NCI-H1930 (cell line): ENCODE measurements at places on chromosomes 3 and 15.

DNA sequence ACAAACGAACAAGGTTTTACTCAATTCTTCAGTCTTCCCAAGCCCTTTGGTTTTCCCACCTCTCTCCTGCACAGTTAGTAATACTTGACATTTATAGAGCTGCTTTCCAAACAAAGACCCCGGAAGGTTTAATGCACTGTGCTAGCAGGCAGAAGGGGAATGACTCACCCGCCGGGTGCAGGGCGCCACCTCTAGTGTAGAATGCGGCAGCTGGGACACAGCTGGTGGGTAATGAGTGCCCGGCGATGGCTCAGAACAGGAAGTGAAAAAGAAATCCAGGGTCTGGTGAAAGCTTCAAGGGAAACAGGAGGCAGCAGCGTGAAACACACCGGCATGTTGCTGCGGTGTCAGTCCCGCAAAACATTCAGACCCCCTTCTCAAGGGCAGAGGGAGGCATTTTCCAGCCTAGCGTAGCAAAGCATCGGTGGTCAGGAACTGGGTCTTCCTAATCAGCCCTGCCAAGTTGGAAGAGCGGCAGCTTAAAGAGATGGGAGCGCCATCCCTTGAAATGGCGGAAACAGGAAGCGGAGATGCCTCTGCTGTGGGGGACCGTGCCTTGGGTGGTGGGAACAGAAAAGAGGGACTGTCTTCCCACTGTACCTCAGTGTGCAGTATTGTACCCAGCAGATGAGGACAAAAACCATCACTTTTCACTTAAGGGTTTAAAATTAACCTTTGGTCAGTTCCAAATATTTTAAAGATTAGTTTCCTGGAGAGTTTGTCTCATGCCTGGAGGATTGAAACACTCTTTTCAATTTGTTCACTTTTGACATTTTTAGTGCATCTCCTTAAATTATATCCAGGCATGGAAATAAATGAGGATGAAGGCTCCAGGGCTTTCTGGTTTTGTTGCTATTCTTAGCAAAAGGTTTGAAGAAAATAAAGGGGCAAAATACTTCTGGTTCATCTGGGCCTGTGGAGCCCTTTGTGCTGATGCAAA, 160.7 kb upstream of the MCTP2 start:
- DNase-seq = no peak

DNA sequence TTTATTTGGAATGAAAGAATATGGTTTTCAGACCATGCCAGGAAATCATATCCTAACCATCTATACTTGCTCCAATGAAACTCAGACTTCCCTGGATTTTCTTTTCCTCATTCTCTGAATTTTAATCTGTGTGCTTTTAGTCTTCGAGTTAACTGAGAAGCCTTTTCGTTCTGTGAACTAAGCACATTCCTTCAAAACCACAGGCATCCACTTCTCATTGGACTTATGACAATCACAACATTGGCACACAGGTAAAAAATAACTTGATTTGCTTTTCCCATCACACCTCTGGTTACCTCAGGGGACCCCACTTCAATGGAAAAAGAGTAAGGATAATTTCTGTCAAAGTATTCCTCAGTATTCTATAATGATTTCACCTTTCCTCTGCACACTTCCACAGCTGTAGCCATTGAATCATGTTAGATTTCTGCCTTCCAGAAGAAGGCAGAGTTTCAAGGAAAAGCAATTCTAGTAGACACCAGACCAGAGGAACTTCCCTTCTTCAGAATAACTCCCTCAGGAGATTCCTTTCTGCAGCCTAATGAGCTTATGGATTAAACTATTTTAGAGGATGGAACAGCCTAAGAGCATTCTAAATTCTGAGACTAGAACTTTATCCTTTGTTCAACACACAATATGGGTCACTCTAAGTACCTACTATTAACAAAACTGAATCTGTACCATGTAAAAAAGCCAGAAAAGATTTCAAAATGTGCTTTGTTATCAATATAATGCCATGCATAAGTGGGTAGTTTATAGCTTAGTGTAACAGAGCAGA, 15.9 kb downstream of the COMMD2 start:
- DNase-seq = no peak

DNA sequence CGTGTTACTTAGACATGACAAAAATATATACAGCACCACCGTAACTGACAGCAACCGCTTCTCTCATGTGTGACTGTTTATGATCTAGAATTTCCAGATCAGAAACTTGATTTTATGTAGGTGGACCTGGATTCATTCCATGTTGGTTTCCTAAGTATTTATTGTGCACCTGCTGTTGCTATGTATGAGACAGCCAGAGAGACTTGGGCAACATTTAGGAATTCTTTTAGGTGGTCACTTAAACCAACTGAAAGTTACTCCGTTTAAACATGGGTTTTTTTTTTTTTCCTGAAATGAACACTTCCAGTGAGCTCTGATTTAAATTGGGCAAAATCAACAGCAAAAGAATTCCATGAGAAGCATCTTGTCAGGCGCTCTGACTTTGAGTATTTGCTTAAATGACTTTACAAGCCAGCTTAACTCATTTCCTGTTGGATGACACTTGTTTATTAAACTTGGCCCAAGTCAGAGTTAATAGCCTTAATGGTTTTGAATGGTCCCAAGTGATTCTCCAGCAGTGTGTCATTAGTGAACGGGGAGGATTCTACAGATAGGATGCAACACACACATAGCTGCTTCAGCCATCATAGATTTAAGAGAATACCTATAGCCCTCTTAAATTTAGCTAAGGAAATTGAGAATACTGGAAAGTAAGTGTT, 31.8 kb downstream of the MITF start:
- no peak for DNase-seq

- no peak for DNase-seq
Observed at GRCh38 chr15:101055411-101055810, 136.3 kb downstream of the LRRK1 start.

DNA sequence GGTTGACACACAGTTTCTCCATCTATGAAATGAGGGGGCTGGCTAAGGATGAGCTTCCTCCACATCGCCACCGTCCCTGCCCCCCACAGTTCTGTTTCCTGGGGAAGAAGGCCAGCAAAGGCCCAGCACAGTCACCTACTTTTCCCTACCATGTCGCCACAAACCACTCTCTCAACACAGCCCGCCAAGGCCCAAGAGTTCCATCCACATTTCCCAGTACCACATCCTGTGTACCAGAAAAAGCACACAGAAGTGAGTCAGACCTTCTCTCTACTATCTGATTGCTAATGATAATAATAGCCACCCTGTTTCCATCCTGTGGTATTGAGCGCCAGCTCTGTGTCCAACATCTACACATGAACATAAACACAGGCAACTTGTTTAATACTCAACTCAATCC, 30.3 kb upstream of the C15orf39 start:
- no peak for DNase-seq

GRCh38 chr3:157610876-157611535, 107.8 kb upstream of the VEPH1 start:
- DNase-seq = no peak

- no peak for DNase-seq
Observed at GRCh38 chr15:45948181-45948621, 313.4 kb downstream of the SQOR start.

DNA sequence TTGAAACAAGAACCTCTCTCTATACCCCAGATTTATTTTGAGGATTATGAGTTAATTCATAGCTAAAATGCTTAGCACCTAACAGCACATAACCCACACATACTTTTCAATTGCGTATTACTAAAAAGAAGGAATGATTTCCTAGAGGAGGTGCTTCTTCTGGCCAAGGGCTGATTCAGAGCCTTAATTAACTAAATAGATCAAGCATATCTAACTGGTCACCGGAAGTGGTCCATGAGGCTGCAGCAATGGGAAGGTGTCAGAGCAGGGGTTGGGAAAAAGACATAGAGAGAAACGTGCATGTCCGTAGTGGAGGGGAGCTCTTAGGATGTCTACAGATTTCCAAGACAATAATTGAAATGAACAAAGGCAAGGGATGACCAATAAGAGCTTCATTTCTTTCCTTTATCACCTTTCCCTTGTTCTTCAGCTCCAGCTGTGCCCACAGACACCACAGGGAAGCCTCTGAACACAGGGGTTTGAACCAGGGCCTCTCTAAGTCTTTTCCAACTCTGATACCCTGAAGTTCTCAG, 467 bp downstream of the HGD start:
- no peak for DNase-seq

DNA sequence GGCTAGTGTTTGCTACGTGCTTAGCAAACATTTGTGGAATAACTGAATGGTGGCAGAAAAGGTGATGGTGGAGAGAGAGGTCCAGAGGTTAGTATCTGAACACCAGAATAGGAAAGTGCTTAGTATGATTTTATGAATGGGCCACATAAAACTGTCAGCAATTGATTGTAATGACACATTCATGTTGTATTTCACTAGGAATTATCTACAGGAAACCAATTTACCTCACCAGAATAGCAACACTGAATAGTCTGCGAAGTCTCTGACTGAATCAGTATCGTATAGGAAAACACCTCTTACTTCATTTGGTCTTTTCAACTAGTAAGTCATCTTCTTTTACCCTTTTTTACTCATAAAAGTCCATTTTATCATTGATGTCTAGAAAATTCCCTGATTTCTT, 8.2 kb upstream of the ATP11B start:
- no peak for DNase-seq

- DNase-seq = no peak
Observed at GRCh38 chr15:99098991-99099390, 5.9 kb upstream of the SYNM start.

DNA sequence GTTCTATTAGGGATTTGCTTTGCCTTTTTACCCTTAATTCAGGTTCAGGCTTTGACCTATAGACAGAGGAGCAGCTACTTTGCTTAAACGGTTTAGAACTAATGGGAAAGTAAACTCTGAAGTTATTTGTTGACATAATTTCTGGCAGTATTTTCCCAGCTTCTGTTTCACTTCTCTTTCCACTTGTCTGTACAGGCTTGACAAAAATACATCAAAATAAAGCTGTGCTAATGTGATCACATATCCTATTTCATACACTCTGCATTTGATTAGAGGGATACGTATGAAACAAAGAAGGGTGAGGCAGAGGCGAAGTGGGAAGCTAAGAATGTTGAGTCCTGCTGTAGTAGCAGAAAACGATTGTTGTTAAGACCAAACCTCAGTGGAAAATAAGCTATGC, 389.1 kb upstream of the RARB start:
- no peak for DNase-seq

DNA sequence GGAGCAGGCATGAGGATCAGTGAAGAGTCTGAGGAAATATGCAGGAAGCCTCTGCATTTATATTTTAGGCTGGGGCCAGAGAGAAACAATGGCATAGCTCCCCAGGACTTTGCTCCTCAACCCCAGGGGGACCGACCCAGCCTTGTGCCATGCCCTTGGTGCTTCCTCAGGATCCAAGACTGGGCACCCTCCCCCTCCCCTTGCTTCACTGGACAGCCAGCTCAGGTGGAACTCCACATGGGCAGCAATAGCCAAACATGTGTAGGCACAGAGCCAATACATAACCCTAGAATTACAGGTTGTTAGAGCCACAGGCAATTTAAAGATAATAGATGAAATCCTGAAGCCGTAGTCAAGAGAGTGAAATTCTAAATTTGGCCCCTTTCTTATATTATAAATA, 73.0 kb upstream of the ETV5 start:
- DNase-seq = no peak

DNA sequence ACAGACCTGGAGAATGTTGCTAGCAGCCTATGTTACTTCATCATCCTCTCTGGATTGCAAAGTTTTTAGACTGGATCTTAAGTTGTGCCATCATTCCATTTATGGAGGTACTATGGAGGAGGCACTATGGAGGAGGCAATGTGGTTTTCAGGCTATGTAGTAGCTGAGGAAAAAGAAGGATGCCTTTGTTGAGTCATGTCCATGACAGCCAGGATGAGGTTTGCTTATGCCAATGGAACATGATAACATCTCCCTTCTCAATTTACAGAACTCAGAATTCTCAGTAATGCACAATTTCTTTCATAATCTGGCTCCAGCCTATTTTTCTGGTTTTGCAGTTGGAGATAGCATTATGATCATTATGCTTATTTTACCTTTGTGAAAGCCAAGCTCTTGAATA, 65.9 kb upstream of the TMEM108 start:
- no peak for DNase-seq

DNA sequence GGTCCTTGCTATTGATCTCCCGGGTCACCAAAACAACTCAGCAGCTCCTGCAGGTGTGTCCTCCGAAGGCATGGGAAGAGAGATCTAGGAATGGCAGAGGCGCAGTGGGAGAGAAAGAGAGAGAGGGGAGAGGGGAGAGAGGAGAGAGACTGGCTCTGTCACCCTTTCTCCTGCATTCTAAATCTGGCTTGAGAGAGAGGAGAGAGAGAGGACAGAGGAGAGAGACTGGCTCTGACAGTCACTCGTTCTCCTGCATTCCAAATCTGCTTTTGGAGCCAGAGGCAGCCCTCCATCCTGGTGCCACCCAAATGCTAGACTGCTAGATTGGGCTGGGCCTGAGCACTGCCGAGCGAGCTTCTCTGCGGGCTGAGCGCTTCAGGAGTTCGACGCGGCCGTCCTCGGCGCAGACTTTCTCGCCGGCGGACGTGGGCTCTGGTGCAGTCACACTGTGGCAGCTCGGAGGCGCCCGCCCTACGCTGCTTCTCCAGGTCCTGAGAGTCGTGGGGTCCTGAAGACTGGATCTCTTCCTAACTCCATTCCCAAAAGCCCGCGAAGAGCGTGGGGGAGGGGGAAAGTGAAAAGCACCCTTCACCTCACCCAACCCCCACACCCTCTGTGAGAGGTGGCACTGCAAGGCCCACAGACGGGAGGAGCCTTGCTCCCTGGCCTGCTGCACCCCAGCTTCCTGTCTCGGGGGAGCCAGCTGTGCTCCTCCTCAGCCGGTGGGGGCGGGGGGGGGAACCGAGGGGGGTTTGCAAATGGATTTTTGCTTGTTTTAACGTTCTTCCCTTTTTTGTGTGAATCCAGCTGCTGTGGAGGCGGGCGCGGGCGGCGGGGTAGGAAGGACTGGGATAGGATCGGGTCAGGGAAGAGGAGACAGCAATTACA, 222.3 kb downstream of the MEIS2 start:
- DNase-seq = no peak

GRCh38 chr3:31105438-31106077, 211.1 kb upstream of the GADL1 start:
- DNase-seq = no peak

DNA sequence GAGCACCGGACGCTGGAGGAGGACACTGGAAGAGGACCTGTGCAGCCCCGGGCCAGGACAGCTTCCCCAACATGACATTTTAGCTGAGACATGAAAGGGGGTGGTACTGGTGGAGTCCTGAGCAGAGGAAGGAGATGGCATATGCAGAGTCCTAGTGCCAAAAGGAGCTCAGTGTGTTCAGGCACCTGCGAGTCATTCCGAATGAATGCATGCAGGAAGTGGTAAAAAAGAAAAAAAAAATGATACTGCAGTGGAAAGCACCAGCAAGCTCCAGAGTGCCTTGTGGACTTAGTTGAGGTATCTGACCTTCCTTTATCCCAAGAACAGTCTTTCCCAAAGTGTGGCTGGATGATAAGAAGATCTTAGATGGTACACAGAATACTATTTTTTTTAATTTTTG, 6.6 kb upstream of the ZNF148 start:
- DNase-seq = no peak

DNA sequence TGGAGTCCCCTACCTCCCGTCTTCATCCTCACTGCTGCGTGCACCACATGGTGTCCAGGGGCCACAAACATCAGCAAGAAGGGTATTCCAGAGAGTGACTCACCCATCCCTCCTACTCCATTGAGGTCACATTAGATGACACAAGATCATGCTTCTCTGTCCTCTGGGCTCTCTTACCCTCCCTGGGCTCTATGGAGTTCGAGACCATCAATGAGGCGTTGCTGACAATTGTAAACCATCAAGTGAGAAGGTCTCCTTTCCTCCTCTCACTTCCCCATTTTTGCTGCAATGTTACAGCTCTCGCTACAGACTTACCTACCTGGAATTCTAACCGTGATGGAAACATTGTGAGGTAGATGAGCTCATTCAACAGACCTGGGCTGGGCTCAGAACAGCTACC, 51.7 kb downstream of the HMCES start:
- DNase-seq = no peak
